ENCODE measurements at places on chromosomes 3 and 15.
A peak's percentile ranks its signal among the peaks of the same experiment; 100 is the strongest.

- no peak overlapping the region for H3K4me3 ChIP-seq
- no peak for DNase-seq
- H3K27ac ChIP-seq = no peak overlapping the region
Measured at GRCh38 chr3:48069339-48069738, 53.1 kb upstream of the MAP4 start.

DNA sequence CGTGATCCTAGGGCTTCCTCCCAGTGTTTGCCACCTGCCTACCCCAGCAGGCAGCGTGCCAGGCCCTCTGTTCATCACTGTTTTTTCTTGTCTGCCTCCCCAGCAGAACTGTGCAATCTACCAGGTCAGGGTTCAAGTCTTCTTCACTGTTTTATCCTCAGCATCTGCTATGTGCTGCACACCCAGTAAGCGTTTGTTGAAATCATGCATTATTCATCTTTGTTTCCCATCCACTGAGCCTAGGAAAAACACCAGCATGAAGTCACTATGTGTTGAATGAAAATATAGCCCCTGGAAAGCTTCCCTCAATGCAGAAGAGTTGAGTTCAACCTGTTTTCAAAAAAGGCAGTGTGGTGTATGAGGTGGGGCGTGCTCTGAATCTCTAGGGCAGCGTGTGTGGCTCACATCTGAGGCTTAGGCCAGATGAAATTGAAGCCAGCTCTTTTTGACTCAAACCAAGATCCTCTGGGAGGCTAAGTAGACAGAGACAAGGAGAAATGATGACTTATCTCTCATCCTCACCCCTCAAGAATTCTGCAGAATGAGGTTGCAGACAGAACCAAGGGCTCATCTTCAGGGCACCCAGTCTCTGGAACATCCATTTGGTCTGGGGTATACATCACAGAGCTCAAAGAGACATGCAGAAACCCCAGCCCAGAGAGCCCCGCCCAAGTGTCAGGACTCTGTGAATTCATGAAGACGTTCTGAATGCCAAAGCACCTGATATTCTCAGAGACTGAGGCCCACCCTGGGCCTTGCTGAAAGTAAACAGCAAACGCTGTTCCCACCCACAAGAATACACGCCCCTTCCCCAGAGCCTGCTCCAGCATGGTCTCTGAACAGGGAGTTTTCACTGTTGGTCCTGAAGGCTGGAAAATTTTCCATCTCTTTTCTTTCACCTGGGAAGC is 5.7 kb upstream of the CAV3 start:
- H3K4me1 ChIP-seq = no peaks in the 10 kb centered on the region
- no peak overlapping the region for H3K4me3 ChIP-seq
- no peak overlapping the region for H3K27ac ChIP-seq
- H3K36me3 ChIP-seq = no peaks in the 10 kb centered on the region

DNA sequence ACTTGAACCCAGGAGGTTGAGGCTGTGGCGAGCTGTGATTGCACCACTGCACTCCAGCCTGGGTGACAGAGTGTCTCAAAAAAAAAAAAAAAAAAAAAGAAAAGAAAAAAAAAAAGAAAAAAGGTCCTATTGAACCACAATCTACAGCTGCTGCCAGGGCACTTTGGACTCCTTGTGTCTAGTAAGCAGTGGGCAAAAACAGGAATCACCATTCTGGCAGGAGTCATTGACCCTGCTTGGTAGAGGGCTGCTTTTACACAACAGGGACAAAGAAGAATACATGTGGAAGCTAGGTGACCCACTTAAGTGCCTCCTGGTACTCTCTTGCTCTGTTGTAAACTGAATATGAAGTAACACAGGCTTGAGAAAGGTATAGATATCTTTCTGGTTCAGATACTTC is 14.6 kb upstream of the PCCB start:
- no peaks in the 10 kb centered on the region for H3K27me3 ChIP-seq
- DNase-seq = no peak
- H3K27ac ChIP-seq = no peak overlapping the region

GRCh38 chr3:152591515-152591914 is 243.4 kb upstream of the P2RY1 start:
- H3K27ac ChIP-seq = no peak overlapping the region
- no peaks in the 10 kb centered on the region for H3K27me3 ChIP-seq
- no peaks in the 10 kb centered on the region for H3K36me3 ChIP-seq
- H3K4me3 ChIP-seq = no peak overlapping the region
- DNase-seq = no peak
- H3K4me1 ChIP-seq = peaks cover 11% of the 10 kb centered on the region

DNA sequence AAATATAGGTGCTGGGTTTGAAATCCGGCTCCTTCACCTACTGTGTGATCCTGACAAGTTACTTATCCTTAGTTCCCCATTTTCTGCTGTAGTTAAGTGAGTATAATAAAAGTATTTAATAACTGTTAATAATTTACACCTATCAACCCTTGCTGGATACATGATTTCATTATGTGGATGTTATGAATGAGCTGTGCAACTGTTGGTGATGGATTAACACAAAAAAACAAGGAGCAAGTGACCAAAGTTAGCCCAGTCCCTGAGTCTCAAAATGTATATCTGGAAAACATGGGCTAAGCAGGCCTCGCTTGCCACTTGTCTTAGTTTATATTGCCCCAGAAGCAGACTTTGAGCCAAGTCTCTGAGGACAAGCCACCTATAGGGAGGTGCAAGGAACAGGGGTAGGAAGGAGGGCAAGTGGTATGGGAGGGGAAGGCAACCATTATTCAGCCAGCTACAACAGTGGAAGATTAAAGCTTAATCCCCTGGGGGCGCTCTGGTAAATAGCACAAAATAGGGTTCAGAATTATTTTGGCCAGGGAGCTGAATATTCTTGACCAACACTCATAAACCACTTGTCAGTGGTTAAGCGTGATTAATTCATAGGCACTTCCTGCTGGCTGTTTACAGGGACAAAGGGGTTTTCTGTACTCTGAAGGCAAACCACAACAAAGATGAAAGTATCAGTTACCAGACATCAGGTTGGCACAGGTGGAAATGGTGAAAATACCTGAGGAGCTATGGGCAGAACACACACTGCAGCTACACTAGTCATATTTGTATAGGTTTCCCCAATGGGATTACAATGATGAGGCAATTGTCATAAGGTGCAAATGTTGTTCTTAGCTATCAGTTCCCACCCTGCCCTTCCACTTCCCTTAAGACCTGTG is 76.2 kb downstream of the TRIM42 start:
- H3K36me3 ChIP-seq = no peaks in the 10 kb centered on the region
- H3K4me1 ChIP-seq = no peaks in the 10 kb centered on the region
- no peak overlapping the region for H3K27ac ChIP-seq
- no peak overlapping the region for H3K4me3 ChIP-seq
- no peaks in the 10 kb centered on the region for H3K27me3 ChIP-seq

- H3K27me3 ChIP-seq = no peaks in the 10 kb centered on the region
- no peaks in the 10 kb centered on the region for H3K4me1 ChIP-seq
- no peak for DNase-seq
- H3K27ac ChIP-seq = no peak overlapping the region
Measured at GRCh38 chr3:170614214-170614966, 28.5 kb upstream of the SLC7A14 start.

GRCh38 chr15:78033864-78034263 is 43.6 kb downstream of the TBC1D2B start:
- DNase-seq = no peak
- peaks cover 4% of the 10 kb centered on the region for H3K36me3 ChIP-seq
- no peaks in the 10 kb centered on the region for H3K4me1 ChIP-seq
- H3K27me3 ChIP-seq = no peaks in the 10 kb centered on the region
- no peak overlapping the region for H3K4me3 ChIP-seq

DNA sequence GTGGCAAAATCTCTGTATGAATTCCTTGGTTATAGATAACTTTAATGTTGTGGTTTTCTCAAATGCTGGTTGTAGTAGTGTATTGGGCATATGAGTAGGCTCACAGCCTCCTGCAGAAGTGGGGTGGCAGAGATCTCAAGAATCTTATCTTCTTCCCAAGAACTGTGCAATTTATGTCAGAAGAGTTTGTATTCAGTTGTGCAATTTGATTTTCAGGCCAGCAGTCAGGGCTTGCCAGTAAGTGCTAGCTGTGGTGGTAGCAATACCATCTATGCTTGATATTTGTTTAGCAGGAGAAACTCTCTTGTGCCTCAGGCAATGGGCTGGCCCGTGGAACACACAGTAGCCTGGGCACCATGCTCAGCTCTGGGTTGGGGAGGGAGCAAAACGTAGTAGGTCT is 58.4 kb upstream of the GOLIM4 start:
- H3K4me1 ChIP-seq = no peaks in the 10 kb centered on the region
- DNase-seq = no peak
- no peaks in the 10 kb centered on the region for H3K36me3 ChIP-seq

DNA sequence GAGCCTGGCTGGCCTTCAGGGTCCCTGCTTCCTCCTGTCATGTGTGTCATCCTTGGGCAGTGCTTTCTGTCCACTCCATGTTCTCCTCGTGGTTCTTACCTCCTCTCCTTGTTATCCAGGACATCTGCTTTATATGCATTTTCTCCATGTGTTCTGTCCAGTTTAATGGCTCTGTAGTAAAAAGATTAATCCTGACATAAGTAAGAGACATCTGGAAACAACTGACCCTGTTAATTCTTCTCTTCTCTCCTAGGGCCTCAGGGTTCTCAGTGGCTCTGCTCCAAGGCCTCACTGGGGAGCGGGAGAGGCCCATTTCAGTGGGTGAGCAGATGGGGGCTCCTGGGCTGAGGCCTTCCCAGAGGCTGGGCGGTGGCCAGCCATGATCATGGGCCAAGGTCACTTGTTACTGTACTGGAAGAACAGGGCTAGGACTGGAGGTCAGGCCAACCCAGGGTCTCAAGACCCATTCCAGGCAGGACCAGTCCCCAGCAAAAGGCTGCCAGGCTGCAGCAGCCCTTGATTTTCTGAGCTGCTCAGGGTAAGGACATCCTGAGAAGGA is 20.2 kb upstream of the CDCP1 start:
- no peaks in the 10 kb centered on the region for H3K36me3 ChIP-seq
- peaks cover 27% of the 10 kb centered on the region for H3K4me1 ChIP-seq
- H3K4me3 ChIP-seq = no peak overlapping the region

- no peak for DNase-seq
- H3K27me3 ChIP-seq = no peaks in the 10 kb centered on the region
- no peaks in the 10 kb centered on the region for H3K36me3 ChIP-seq
- H3K27ac ChIP-seq = no peak overlapping the region
- H3K4me1 ChIP-seq = peaks cover 21% of the 10 kb centered on the region
Measured at GRCh38 chr15:72033285-72033684, 84.7 kb downstream of the MYO9A start.

DNA sequence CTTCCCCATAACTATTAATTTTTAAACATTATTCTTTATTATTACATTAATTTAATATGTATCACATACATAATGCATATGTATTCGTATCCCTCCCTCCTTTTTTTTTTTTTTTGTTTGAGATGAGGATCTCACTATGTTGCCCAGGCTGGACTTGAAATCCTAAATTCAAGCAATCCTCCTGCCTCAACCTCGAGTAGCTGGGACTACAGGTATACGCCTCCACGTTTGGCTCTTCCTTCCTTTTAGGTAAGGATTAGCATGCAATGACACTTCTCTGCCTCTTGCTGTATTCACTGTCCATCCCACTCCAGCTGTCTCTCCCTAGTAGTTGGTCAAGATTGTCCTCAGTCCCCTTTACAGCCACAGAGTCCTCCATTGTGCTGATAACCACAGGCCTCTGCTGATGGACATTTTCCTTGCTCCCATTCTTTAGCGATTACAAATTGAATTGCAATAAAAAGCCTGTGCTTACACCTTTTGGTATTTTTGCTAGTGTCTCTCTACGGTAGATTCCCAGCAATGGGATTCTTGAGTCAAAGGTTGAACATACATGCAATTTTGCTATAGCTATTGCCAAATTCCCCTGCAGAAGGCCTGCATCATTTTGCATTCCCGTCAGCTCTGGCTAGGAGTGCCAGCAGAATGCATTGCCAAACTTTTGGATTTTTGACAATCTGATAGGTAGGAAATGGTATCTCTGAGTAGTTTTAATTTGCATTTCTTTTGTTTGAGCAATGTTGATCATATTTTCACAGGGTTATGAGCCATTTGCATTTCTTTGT is 156.6 kb downstream of the SMAD6 start:
- peak; percentile 20 for DNase-seq
- H3K27me3 ChIP-seq = no peaks in the 10 kb centered on the region
- H3K4me1 ChIP-seq = no peaks in the 10 kb centered on the region
- no peaks in the 10 kb centered on the region for H3K36me3 ChIP-seq
- no peak overlapping the region for H3K4me3 ChIP-seq
- no peak overlapping the region for H3K27ac ChIP-seq

DNA sequence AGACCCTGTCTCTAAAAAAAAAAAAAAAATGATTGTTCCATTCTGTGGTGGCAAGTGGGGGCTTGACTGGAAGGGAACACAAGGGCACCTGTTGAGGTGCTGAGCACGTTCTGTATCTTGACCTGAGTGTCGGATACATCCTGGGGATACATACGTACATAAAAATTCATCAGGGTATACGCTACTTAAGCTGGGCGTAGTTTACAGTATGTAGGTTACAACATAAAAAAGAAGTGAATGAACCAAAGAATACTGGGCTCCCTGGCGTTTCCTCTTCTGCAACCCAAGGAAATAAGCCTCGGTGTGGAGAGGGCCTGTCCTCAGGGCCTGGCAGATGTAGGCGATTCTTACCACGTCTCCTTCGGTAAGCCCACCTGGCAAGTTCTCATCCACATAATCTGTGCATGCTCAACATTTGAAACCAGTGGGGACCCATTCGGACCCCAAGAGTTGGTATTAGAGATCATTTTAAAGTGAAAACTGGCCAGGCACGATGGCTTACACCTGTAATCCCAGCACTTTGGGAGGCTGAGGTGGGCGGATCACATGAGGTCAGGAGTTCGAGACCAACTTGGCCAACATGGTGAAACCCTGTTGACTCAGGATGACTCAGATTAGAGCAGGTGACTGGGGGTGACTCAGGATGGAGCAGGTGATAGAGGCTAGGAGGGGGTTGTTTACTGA is 5.1 kb upstream of the MUC20 start:
- H3K27me3 ChIP-seq = no peaks in the 10 kb centered on the region
- no peak overlapping the region for H3K4me3 ChIP-seq
- H3K4me1 ChIP-seq = no peaks in the 10 kb centered on the region
- H3K36me3 ChIP-seq = peaks cover 10% of the 10 kb centered on the region

GRCh38 chr3:127419641-127420553 is 132.1 kb upstream of the PRR20G start:
- DNase-seq = peak; percentile 48
- no peak overlapping the region for H3K27ac ChIP-seq
- no peaks in the 10 kb centered on the region for H3K36me3 ChIP-seq
- H3K4me3 ChIP-seq = no peak overlapping the region
- no peaks in the 10 kb centered on the region for H3K4me1 ChIP-seq
- peaks cover 54% of the 10 kb centered on the region for H3K27me3 ChIP-seq

DNA sequence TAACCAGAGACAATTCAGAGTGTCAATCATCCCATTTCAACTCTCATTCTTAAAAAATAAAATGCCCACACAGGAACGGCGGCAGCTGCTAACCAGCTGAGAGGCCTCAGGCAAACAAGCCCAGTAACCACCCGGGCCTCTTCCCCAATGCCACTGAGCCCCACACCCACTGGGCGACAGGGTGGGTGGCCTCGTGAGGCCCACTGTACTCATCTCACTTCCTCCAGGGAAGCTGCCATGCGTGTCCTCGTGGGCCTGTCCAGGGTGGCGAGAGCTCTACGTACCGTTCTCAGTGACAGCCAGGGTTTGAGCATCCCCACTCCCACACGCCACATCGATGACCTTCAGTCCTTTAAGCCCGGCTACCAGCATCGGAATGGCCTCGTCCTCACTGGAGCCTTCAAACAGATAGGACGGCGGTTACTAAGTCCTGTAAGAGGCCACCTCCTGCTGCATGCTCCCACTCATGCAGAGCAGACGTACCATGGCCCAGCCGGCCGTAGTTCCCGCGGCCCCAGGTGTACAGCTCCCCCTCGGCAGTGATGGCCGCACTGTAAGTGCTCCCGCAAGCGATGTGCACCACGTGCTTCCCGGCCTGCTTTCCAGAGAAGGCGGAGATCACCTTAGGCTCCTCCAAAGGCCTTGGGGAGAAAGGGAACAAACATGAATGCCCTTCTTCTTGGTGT is 56.5 kb downstream of the HERC2 start:
- peaks cover 5% of the 10 kb centered on the region for H3K4me1 ChIP-seq
- DNase-seq = no peak
- peaks cover 15% of the 10 kb centered on the region for H3K36me3 ChIP-seq
- no peaks in the 10 kb centered on the region for H3K27me3 ChIP-seq
- no peak overlapping the region for H3K27ac ChIP-seq
